ENCODE measurements at places on chromosomes 2 and 18.
A peak's percentile ranks its signal among the peaks of the same experiment; 100 is the strongest.

GRCh38 chr2:33339269-33339668 is 137.2 kb upstream of the RASGRP3 start:
- no peak for DNase-seq

DNA sequence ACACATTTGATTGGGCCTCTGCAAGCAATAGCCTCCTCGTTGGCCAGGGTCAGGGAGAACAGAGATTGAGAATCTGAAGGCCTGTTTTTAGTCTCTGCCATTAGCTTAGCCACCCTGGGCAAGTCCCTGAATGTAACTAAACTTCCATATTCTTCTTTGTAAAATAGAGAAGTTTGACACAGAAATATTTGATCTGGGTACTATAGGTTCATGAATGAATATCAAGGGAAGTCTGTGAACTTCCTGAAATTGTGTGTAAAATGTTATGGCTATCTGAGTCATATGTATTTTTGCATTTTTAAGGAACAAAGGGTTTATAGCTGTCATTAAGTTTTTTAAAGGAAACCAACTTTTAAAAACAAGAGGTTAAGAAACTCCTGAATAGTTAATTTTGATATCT is 23.2 kb downstream of the RND3 start:
- DNase-seq = no peak

DNA sequence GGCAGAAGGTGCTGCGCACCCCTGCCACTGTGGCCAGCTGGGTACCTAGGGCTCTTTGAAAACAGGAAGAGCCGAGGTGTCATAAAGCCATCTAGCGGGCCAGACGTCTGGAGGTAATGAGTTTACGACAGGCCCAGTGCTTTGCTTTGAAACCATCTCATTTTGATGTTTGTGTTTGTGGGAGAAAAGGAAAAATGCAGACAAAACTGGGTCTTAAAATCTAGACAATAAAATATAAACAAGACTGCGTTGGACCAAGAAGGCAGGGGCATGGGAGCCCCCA is 3.2 kb downstream of the HOXD9 start:
- DNase-seq = no peak

DNA sequence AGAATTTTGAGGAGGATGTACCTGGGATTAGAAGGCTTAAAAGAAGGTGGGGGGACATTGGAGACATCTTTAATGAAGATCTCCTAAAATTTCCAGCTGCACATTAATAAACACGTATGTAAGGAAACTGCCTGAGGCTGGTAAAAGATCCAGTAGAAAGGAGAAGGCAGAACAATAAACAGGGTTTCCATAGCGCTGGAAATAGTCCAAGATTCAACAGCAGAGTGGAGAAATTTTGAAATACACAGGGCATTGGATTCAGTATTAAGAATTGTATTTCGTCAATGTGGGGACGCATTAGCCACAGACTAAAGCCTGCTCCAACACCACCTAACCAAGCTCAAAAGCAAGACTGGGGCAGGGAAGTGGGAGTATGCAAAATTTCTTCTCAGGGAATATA is 606.9 kb upstream of the NRXN1 start:
- no peak for DNase-seq

GRCh38 chr2:154207288-154208047 is 335.7 kb downstream of the GALNT13 start:
- no peak for DNase-seq

GRCh38 chr2:171479154-171479814 is 43.0 kb upstream of the CYBRD1 start:
- DNase-seq = no peak

DNA sequence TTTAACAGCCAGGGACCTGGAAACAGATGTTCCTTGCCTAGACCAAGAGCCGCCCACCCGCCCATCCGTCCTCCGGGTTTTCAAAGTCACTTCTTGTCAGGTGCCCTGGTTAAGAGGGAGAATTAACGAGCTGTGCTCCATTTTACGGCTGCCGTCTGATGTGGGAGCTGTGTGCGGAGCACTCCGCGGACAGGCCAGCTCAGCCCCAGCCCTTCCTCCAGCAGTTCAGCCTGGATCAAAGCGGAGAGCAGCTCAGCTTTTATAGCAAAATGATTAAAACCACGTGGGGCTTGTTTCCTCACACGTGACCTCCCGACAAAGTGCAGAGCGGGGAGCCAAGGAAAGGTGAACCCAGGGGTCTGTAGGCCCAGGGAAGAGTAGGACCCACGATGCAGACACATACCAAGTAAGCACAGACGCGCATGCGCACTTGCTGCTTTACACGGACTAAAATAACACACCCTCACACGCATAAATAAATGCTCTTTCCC is 46.1 kb upstream of the PKDCC start:
- no peak for DNase-seq

GRCh38 chr2:172364261-172364660 is 63.1 kb upstream of the ITGA6 start:
- no peak for DNase-seq

GRCh38 chr2:226800941-226801784 is 1.5 kb upstream of the IRS1 start:
- DNase-seq = peak; percentile 92

DNA sequence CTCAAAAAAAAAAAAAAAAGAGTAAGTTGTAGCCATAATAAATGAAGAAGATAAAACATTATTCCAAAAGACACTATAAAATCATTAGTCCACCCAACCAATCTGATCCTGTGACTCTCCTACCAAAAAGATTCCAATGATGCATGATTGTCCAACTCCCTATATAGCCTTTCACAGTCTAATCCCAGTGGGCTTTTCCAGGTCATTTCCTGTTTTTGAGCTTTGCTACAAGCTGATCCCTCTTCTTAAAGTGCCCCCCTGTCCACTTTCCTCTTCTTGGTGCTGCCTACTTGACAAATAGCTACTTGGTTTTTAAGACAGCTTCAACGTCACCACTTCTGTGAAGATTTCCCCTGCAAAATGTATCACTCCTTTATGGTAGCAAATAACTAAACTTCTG is 88.4 kb downstream of the SEMA4F start:
- no peak for DNase-seq

GRCh38 chr2:176553685-176554100 is 284.5 kb downstream of the MTX2 start:
- DNase-seq = peak; percentile 22

GRCh38 chr2:7377916-7378569 is 460.8 kb downstream of the RNF144A start:
- DNase-seq = no peak
